ENCODE measurements at places on chromosomes 1 and 21. TPM values are rescaled to one million over a fixed set of nuclear protein-coding genes. Genes with fewer than 3 reads are reported as not detected.

- H3K36me3 ChIP-seq: no peaks in the 10 kb centered on the region
- no peak for DNase-seq
- no peak overlapping the region for H3K4me3 ChIP-seq
- H3K27me3 ChIP-seq: peaks cover 26% of the 10 kb centered on the region
- H3K4me1 ChIP-seq: no peaks in the 10 kb centered on the region
These were observed 26.7 kb downstream of the RGSL1 start for GRCh38 chr1:182476625-182477024.

GRCh38 chr21:46661211-46661625 is 25.7 kb downstream of the PRMT2 start:
- H3K27me3 ChIP-seq: no peaks in the 10 kb centered on the region
- no peak overlapping the region for H3K4me3 ChIP-seq
- H3K36me3 ChIP-seq: peaks cover 39% of the 10 kb centered on the region
- H3K4me1 ChIP-seq: peaks cover 17% of the 10 kb centered on the region
- H3K27ac ChIP-seq: peak overlapping the region; percentile 60

GRCh38 chr1:200894712-200895442 is at the start of gene INAVA:
Gene INAVA, plus strand, starts transcription at chr1:200894900. Its CDS starts 3,501 bp downstream, at chr1:200898401.
- DNase-seq: no peak
- peaks cover 45% of the 10 kb centered on the region for H3K27me3 ChIP-seq
- H3K4me1 ChIP-seq: peaks cover 18% of the 10 kb centered on the region
- H3K36me3 ChIP-seq: no peaks in the 10 kb centered on the region

- H3K4me1 ChIP-seq: no peaks in the 10 kb centered on the region
- no peaks in the 10 kb centered on the region for H3K36me3 ChIP-seq
- DNase-seq: no peak
- H3K27ac ChIP-seq: no peak overlapping the region
- H3K27me3 ChIP-seq: no peaks in the 10 kb centered on the region
These were observed 7.7 kb downstream of the ARMH1 start for GRCh38 chr1:44681905-44682882.

DNA sequence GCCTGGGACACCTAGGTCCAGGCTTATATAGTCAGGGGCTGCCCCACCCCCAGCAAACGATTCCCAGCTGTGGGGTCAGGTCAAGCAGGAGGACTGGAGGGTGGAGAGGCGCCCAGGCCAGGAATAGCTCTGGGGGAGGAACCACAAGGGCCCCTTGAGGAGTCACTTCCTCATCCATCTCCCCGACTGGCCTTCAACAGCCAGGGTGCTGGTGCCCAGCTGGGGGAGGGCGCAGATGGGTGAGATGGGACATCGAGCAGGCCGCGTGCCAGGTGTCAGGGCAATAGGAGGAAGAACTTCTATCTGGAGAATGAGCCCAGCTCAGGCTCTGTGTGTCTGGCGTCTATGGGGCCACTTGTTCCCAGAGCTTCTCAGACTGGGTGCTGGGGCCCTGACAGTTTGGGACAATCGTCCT is 208 bp upstream of the MYBPH start:
- H3K36me3 ChIP-seq: no peaks in the 10 kb centered on the region
- H3K27ac ChIP-seq: no peak overlapping the region
- H3K27me3 ChIP-seq: no peaks in the 10 kb centered on the region
- H3K4me1 ChIP-seq: no peaks in the 10 kb centered on the region

GRCh38 chr1:1421147-1421906 is at the start of gene ANKRD65:
Gene ANKRD65, minus strand, starts transcription at chr1:1421276. Its CDS starts 271 bp downstream, at chr1:1421005.
- H3K4me1 ChIP-seq: peaks cover 6% of the 10 kb centered on the region
- no peak within 1 kb of the TSS for H3K4me3 ChIP-seq
- no peak within 1 kb of the TSS for H3K27ac ChIP-seq

GRCh38 chr1:210396541-210396940 is 67.8 kb downstream of the HHAT start:
- no peak overlapping the region for H3K4me3 ChIP-seq
- DNase-seq: no peak
- H3K27me3 ChIP-seq: peaks cover 14% of the 10 kb centered on the region
- H3K27ac ChIP-seq: no peak overlapping the region
- peaks cover 48% of the 10 kb centered on the region for H3K4me1 ChIP-seq

- no peak for DNase-seq
- H3K4me1 ChIP-seq: no peaks in the 10 kb centered on the region
- no peaks in the 10 kb centered on the region for H3K27me3 ChIP-seq
- no peak overlapping the region for H3K27ac ChIP-seq
These were observed 42.3 kb upstream of the PDC start for GRCh38 chr1:186503190-186503589.

GRCh38 chr21:36429947-36430546 is 44.9 kb downstream of the CHAF1B start:
- peaks cover 30% of the 10 kb centered on the region for H3K27me3 ChIP-seq
- H3K4me3 ChIP-seq: peak overlapping the region; percentile 62
- peak overlapping the region; percentile 83 for H3K27ac ChIP-seq
- peaks cover 14% of the 10 kb centered on the region for H3K4me1 ChIP-seq
- no peaks in the 10 kb centered on the region for H3K36me3 ChIP-seq
- peak; percentile 90 for DNase-seq

GRCh38 chr1:77825131-77825709 is 45.8 kb downstream of the MIGA1 start:
- no peaks in the 10 kb centered on the region for H3K4me1 ChIP-seq
- peak; percentile 32 for DNase-seq
- H3K27ac ChIP-seq: no peak overlapping the region

DNA sequence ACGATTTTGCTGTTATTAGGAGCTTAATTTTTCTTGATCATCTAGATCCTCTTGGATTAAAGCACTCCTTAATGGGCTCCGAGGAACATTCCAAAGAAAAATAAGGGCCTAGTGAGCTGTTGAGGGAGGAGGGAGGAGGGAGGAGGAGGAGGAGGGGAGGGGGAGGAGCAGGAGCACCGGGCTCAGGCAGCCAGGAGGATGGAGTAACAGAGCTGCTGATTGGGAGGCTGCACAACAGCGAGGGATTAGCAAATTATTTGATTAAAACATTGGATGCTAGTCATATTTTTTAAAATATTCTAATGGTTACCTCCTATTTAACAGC is 302.1 kb upstream of the RRP15 start:
- no peak overlapping the region for H3K4me3 ChIP-seq
- H3K36me3 ChIP-seq: no peaks in the 10 kb centered on the region
- H3K4me1 ChIP-seq: no peaks in the 10 kb centered on the region
- DNase-seq: no peak
- H3K27me3 ChIP-seq: no peaks in the 10 kb centered on the region

DNA sequence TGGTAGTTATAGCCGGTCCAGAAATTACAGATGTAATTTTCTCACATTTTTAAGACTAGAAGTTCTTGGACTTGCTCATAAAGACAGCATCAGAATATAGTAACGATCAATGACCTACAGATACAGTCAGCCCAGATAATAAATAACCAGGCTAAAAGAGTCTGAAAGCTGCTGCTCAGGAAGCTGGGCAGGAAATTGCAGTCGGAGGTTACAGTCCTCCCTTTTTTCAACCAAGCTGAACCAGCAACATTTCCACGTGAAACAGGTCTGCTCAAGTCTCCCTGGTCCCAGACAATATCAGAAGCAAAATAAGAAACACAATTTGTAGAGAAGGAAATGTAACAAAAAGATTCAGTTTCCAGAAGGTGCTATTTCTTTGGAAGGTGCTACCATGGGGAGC is 457.4 kb downstream of the SIPA1L2 start:
- H3K4me3 ChIP-seq: no peak overlapping the region
- no peak overlapping the region for H3K27ac ChIP-seq
- no peak for DNase-seq

ACTRT2 gene
- not detected for total RNA-seq

OPTC gene
- not detected for total RNA-seq

HMGCS2 gene
- total RNA-seq: not detected

AUNIP gene
- total RNA-seq: 9.6 TPM

All from activated CD4-positive, alpha-beta T cell treated with anti-CD3 and anti-CD28 coated beads for 36 hours (primary cell).